ENCODE measurements at places on chromosomes 6 and 20. TPM values are rescaled to one million over a fixed set of nuclear protein-coding genes. Genes with fewer than 3 reads are reported as not detected.

DNA sequence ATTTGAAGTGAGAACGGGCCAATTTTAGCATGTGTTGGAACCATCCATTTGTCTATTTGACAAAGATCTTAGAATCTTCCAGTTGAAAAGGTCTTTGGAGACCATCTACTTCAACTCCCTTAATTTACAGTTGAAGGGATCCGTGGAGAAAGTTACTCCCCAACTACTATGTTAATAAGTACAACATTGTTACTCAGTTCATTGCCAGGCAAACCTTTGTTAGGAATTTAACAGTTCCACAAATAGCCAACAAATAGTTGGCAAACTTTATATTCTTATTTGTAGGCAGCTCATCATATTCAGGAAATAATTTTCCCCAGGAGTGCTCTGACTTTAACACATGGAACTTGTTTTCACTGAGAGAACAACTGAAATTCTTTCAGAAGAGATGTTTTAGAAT lies 81.0 kb upstream of the FLRT3 start:
- DNase-seq: no peak

DNA sequence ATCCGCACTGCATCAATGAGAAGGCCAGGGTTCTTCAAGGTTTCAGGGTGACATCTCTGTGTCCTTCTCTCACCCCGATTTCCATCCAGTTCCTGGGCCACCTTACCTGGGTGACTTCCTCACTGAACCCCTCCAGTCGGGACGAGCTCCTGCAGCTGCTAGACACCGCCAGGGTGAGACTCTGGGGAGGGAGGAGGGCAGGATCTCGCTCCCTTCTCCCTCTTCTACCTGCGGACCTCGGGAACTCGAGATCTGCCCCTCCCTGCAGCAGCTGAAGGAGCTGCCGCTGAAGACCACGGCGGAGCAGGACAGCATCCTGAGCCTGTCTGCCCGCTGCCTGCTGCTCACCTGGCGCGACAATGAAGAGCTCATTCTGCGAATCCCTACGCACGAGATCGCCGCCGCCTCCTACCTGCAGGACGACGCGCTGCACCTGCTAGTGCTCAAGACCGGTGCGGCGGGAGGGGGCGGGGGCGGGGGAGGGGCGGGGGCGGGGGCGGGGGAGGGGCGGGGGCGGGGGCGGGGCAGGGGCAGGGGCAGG lies 7.5 kb downstream of the CCM2L start:
- no peak for DNase-seq

CRIP3 gene
- polyA plus RNA-seq: 2.1 TPM

TREM2 gene
- not detected for polyA plus RNA-seq

RNF5 gene
- polyA plus RNA-seq: 105 TPM

Data from GM12878 (cell line).